ENCODE measurements at places on chromosomes 6 and 20.

DNA sequence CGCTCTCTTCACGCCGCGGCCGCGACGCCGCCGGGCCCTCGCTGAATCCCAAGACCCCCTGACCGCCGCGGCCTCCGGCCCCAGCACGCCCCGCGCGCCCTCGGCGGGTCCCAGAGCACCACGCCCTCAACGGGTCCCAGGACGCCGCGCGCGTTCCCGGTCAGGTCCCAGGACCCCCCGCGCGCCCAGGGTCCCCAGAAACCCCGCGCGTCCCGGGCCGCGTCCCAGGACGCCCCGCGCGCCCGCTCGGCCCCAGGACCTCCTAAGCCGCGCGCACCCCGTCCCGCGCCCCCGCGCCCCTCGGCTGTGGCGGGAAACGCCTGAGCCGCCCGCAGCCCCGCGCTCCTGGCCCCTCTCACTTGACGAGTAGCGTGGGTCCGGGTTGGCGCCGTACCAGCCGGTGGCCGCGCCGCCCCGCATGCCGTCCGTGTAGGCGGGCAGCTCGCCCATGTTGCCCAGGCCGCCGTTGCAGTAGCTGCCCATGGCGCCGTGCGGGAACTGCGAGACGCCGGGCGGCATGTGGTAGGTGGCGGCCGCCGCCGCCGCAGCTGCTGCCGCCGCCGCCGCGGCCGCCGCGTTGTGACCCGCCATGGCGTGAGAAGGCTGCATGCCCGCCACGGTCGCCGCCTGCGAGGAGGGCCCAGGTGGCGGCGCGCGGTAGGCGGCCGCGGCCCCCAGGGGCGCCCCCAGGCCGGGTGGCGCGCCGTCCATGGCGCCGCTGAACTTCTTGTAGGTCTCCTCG is 556 bp downstream of the NKX2-4 start:
- no peak for DNase-seq

GRCh38 chr20:63009045-63009961 is 2.5 kb upstream of the BHLHE23 start:
- DNase-seq = peak; percentile 52

DNA sequence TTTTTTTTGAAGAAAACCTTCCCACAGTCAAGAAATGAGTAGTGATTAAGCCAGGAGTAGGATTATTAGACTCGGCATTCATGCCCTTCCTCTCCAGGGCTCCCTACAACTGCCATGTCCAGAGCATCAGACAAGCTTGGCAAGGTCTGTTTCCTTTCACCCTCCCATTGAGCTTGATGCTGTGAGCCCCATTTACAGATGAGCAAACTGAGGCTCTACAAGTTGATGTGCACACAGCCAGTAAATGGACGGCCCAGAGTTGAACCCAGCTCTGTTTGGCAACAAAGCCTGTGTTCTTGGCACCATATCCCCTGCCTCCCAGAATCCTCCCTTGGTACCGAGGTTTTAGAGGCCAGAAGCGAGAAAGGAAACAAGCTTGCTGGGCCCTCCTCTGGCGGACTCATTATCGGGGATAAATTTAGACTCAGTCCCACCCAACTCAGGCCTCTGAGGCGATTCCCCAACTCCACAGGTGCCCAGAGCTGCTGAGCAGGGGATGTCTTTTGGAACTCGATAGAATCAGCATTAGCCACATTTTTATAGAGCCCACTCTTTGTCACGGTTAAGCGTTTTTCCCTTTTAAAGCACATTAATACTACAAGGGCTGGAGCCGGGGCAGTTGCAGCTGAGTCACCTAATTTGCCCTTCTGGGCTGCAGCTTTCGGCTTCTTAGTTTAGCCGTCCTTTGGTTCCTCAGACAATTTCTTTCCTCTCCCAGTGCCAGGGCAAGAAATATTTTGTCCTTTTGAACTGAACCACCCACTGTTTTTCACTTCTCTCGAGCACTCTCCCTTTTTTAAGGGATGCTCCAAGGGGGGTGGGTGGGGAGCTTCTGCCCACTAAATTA is 23.0 kb upstream of the NFATC2 start:
- DNase-seq = no peak

DNA sequence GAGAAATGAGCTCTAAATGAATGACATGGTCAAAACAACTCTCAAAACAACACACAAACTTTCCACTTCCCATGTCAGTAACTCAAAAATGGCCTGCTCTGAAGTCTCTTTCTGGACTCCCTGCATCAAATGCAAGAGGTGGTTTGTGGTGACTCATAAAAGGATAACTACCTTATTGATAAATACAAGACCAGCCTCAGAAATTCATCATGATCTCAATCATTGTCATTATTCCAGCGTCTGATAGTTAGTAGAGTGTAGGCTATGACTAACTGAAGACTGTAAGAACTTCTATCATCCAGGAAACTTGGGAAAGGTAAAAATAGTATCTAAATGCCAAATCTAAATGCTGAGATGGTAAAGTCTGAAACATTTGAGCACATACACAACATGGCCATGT is 369.4 kb downstream of the BMP2 start:
- no peak for DNase-seq

- no peak for DNase-seq
These were observed 96.4 kb downstream of the BANF2 start for GRCh38 chr20:17796091-17796563.

Data from T-helper 22 cell (primary cell).